NCI-H2081 treated with DMSO at 0.1 percent for 48 hours (cell line): ENCODE measurements at places on chromosomes 6 and 20.

DNA sequence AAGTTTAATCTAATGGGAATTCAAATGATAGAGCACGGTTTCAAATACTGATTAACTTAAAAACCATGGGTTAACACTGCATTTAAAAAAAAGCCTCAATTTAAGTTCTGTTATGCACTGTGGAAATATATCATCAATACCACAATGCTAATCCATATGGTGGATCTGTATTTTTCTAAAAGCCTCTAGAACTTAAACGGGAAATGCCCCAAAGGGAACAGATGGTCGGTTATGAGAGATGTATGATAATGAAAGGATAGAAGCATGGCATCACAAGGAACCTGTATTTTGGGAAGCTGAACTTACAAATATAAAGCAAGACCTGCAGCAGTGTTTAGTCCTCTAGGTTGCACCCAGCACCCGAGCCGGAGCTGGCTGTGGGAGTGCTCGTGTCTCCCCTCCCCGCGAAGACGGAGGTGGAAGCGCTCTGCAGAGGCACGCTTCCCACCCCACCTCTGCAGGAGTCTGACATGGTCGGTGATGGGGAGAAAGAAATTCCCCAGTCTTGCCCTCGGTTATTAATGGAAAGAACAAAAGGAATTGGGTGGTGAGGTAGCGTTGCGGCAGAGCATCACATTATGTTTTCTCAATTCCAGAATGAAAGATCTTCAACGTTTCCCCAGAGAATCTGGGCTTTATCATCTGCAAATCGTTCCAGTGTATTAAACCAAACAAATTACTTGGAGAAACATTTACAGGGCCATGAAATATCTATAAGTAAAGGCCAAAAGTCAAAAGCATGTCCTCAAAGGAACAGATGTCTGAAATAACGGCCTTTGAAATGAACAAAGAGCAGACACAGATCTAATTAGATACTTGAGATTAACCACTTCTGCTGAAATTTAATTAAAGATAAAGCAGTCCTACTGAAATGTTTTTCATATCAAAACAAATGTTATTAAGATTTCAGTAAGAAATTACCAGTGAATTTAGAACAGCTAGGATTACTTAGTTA is 103.1 kb upstream of the POPDC3 start:
- no peak for DNase-seq

GRCh38 chr6:159493898-159494585 is 199.0 kb downstream of the SOD2 start:
- DNase-seq, result no peak

GRCh38 chr6:32149932-32150870 is 1.5 kb downstream of the PRRT1 start:
- no peak for DNase-seq

- DNase-seq, result no peak
Measured at GRCh38 chr6:53526000-53526399, 18.9 kb downstream of the GCLC start.

DNA sequence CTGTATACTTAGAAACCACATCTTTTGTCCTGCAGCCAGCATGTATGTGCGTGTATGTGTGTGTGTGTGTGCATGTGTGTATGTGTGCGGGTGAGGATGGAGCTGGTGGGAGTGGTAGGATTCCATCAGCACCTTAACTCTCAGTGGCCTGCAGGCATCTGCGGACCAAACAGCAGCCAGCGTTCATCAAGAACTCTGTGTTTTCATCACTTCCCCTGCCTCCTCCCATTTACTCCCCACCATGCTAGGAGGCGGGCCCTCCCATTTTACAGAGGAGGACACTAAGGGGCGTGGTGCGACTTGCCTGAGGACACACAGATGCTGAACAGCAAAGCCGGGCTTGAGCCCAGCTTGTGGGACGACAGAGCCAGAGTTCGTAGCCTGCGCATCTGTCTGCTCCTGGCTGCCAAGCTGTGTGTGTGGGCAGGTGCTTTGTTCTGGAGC is 8.9 kb downstream of the VSTM2L start:
- DNase-seq, result no peak

- DNase-seq, result no peak
Measured at GRCh38 chr6:45420083-45420908, 42.6 kb upstream of the SUPT3H start.

DNA sequence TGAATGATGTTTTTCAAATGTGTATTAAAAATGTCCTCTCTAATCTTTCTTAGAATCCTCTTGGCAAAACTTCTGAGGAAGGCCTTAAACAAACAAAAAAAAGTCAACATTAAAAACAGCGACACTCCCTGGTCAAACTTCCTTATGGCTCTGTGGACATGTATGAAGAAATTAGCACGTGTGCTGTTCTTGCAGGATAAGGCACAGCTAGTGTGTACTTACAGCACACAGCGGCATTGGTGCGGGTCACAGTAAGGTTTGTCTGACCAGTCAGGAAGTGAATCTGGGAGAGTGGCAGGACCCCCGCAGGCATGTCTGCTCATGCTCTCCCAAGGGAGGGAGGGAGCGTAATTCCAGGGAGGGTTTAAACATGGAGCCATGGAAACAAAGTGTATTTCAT is 38.8 kb downstream of the SLC22A1 start:
- no peak for DNase-seq

DNA sequence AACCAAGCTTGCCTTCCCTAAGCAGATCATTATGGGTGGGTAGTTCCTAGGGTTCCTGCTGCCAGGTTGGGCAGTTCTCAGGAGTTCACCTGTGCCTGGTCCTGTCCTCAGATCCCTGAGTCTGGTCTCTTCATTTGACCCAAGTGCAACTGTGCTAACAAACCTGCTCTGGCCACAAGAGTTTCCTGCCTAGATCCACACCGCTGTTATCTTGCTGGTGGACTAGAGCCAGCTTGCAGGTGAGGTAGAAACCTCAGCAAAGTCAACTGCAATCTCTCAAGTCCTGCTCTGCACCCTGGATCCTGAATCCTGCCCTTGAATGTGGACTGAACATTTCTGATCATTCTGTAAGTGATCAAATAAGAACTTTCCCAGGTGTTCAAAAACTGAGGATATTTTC is 191.8 kb upstream of the LRFN2 start:
- DNase-seq, result no peak

GRCh38 chr6:124869416-124869815 is 92.8 kb upstream of the RNF217 start:
- no peak for DNase-seq

DNA sequence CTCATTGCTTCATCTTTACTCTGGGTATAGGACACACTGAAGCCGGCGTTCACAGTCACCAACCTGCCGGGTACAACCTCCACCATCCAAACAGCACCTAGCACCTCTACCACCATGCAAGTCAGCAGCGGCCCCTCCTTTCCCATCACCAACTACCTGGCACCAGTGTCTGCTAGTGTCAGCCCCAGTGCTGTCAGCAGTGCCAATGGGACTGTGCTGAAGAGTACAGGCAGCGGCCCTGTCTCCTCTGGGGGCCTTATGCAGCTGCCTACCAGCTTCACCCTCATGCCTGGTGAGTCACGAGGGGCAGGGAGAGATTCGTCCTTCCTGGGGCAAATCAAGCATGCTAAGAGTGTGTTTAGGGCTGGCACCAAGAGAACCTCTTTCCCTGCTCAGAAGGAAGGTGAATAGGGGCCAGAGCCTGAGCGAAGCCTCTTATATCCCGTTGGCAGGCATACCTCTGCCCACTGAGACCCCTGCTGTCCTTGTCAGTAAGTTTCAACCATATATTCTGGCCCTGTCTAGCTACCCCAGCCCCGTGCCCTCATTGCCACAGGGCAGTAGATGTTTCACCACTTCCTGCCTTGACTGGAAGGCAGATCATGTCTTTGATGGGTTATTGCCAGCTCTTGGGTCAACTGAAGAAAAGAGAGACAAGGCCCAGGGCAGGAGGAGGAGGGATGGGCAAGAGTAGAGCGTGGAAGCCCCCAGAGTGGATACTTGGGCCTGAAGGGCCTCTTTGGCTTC is 4.8 kb downstream of the SRF start:
- no peak for DNase-seq

DNA sequence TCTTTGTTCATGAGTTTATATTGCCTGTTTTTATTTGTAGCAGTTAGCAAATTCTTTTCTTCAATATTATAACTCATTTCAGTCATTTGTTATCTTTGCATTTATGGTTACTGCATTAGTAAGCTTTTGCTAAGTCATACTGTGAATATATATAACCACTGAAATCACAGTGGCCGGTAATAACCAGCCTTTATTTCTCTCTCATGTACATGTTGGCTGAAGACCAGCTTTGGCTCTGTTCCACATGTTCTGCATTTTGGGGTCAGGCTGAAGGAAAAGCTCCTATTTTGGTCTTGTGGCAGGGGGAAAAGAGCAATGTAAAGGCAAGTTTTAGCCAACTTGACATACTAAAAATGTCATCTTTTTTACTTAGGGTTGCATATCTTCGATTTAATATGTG is 276.3 kb downstream of the BCKDHB start:
- no peak for DNase-seq

- DNase-seq, result no peak
Measured at GRCh38 chr20:57371363-57371762, 19.8 kb upstream of the RBM38 start.

GRCh38 chr20:5526516-5526915 is 209.8 kb upstream of the PROKR2 start:
- DNase-seq, result no peak

DNA sequence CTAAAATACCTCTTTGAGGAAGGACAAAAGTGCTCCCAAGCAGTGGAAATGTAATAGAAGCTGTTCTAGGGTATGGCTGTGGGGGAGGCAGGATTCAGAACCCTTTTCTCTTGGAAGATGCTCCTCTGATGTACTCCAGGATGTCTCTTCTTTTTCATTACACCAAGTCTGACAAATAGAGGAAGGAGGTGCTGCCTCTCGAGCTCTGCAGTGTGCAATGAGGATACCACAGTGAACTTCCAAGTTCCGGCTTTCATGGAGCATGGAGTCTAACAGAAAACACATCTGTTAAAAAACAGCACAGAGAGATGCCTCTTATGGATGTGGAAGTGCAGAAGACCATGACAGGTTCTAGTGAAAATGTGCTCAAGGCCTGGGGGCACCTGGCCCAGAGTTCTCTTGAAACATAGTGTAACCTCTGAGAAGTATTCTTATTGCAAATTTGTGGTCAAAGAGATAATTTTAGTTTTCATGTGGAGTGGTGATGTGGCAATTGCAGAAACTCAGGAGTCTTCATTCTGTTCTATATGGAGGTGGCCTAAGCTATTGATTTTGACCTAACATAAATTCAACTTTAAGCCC is 362.0 kb upstream of the CITED2 start:
- no peak for DNase-seq

DNA sequence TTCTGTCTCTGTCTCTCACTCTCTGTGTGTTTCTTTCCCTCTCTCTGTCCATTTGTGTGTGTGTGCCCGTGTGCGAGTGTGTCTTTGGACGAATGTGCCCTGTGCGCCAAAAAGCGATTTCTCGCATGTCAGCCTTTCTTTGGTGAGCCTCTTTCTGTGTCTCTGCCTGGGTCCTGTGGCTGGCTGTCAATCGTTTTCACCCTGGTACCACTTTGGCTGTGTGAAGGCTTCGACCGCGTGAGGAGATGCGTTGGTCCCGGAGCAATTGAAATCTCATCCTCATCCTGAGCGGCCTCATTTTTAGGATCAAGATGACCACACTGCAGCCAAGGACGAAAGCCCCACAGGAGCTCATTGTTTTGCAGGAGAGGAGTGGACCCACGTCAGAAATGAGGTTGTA is 288.9 kb upstream of the ZNF337 start:
- no peak for DNase-seq

GRCh38 chr20:62825986-62826645 is 9.3 kb downstream of the COL9A3 start:
- DNase-seq, result no peak

DNA sequence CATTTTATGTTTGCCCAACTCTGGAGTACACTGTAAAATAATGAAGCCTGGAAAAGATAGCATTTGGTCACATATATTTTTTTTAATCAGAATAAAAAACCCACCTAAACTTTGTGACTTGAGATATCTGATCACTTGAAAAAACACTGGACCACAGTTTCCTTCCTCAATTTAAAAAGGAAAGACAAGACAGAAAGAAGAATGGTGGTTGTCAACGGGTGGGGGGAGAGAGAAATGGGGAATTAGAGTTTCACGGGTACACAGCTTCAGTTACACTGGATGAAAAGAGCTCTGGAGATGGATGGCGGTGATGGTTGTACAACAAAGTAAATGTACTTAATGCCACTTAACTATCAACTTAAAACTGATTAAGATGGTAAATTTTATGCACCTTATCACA is 14.7 kb upstream of the DST start:
- no peak for DNase-seq

- DNase-seq, result no peak
Measured at GRCh38 chr20:49567421-49568277, at the start of gene PTGIS. PTGIS (minus strand) TSS chr20:49568137; CDS start chr20:49568116, 21 bp downstream.

GRCh38 chr6:25341203-25341552 is 62.0 kb downstream of the CARMIL1 start:
- DNase-seq, result no peak

- DNase-seq, result no peak
Measured at GRCh38 chr6:10383331-10384090, 31.4 kb downstream of the TFAP2A start.

DNA sequence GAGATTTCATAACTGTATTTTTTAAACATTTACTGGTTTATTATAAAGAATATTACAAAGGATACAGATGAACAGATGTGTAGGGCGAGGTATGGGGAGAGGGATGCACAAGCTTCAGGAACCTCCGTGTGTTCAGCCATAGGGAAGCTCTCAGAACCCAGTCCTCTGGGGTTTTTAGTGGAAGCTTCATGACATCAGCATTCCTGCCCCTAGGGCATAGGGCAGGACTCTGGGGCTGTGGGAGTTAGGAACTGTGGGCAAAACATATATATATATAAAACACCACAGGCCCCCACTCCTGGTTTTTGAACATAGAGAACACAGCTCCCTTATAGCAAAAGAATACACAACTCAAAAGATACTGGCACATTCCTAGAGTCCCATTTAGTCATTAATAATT is 21.9 kb downstream of the EFCAB8 start:
- no peak for DNase-seq

DNA sequence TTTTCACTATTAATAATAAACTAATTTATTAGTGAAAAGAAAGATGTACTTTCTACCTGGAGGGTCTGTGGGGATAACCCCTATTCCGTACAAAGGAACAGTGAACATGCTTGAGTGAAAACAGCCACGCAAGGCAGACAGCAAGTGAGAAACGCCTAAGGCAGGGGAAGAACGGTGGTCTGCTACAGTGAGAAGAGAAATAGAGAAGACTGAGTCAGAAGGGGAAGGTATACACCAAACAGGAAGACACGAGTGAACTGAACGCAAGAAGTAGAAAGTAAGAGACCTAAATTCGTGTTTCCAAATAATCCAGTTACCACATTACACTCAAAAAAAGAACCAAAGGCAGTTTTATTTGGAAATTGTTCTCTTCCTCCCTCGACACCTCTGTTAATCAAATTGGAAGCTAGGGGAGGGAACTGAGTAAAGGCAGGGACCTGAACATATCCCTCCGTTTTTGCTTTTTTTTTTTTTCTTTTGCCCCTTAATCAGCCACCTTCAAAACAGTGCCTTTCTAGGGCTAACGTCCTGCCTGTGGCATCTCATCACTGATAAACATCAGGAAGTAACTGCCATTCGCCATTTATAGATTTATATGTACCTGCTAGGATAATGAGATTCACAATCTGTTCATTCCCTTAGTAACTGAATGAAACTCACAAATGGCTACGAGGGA is 48.9 kb downstream of the ATXN1 start:
- DNase-seq, result no peak

GRCh38 chr20:39800548-39800947 is 838.4 kb downstream of the DHX35 start:
- no peak for DNase-seq
